ENCODE measurements at places on chromosomes 13 and 19. TPM values are rescaled to one million over a fixed set of nuclear protein-coding genes. Genes with fewer than 3 reads are reported as not detected.

- no peak for DNase-seq
Observed at GRCh38 chr13:50255639-50256038, 240.4 kb downstream of the KCNRG start.

DNA sequence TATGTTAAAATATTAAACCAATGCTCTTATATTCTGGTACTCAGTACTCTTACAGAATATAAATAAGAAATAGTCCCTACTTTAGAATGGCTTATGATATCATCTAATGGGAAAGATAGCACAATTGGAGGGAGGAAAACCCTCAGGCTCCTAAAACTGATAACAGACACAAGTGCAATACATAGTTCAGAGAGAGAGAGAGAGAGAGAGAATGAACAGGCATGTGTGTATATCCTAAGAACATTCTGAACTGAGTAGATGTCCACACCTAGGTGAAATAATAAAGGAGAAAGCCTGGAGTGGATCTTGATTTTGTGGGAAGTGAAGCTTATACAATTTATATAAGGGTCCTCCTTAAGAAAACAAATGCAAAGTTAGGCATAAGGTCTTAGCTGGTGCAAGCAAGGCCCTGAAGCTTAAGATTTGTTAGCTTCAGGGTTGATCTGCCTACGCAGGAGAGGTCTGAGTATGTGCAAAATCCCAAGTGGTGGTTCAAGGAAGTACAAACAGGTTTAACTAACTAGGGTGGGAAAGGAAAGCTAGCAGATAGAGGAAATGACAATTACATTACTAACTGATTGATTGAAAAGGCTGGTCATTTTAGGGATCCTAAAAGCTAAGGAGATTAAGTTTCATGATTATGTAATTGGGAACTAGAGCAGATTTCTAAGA is 53.3 kb downstream of the SOX21 start:
- DNase-seq = no peak

DNA sequence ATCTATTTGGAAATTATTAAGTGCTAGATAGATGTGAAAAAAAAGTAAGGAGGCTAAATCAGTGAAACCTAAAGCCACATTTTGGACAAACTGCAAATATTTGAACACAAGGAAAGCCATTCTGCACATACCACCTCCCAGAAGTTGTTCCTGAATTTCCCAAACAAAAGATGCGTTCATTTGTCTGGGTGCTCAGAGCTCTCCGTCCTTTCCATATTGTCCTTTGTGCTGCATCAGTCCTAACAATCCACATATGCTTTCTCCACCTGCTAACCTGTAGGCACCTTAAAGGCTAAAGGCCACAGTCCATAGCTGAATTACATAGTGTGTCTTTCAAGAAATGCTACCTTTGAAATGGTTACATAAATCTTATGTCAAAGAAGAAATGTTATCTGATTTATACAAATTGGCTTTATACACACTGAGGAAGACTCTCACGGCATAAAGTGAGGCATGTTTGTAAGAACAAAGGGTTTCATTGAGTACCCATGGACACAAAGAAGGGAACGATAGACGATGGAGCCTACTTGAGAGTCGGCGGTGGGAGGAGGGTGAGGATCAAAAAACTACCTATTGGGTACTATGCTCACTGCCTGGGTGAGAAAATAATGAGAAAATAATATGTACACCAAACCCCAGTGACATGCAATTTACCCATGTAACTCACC is 182.0 kb downstream of the RGCC start:
- DNase-seq = no peak

GRCh38 chr19:15194938-15195337 is 5.9 kb downstream of the NOTCH3 start:
- DNase-seq = peak; percentile 66

C19orf67 gene
- not detected for total RNA-seq

KL gene
- 1.9 TPM for total RNA-seq

CADM4 gene
- total RNA-seq = 5.6 TPM

NMRK2 gene
- total RNA-seq = 1.8 TPM

All from thoracic aorta (tissue), 2 donors.